T-helper 9 cell (primary cell): ENCODE measurements at places on chromosomes 16 and 17.

DNA sequence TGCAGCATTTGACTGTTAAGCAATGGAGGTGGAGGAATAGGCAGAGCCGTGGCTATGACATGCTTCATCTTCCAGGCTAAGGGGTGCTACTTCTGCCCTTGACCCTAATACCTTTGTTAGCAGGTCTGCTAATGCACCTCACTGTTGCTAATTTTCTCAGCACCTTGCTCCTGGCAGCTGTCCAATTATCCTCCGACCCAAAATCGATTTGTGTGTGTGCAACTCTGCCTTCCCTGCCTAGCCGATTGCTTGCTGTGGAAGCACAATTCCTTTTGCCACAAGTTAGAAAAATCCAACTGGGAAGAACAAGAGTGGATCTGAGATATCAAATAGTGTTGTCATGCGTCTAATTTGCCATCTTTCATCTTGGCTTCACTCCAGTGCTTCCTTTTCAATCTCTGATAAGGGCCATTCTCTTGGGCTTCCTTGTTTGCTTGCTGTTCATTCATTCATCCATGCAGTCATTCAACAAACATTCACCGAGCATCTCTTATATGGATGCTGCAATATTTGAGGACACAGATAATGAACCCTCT, 422.8 kb downstream of the RBFOX1 start:
- no peak for DNase-seq

DNA sequence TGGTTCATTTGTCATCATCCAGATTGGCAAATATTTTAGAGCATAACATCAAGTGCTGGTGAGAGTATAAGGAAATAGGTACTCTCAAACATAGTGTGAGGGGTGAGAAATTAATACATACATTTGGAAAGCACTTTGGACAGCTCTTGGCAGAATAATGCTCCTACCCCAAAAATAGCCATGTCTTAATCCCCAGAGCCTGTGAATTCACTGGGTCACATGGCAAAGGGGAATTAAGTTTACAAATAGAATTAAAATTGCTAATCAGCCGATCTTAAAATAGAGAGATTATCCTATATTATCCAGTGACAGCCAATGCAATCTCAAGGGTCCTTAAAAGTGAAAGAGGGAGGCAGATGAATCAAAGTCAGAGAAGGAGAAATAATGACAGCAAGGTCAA, 38.8 kb upstream of the ANKFN1 start:
- DNase-seq = no peak

DNA sequence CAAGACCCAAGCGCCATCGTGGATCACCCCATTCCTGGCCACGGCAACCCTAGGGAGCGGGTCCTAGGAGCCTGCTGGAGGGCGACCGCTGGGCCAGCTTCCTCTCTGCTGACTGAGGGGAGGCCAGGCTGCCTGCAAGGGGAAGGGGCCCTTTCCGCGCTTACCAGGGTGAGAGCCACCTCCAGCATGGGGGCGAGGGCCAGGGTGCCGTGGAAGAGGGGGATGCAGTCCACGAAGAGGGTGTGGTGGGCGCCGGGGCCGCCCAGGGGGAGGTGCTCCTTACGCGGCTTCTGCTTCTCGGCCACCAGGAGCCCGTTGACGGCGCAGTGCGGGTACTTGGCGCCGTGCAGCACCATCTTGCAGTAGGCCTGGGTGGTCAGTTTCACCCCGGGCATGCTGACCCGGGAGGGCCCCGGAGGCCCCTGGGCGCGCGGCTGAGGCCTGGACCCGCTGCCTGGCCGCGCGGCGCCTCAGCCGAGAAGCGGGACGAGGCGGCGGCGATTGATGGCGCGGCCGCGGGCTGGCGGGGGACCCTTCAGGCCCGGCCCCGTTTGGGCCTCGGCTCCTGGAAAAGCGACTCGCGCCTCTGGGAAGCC, 345 bp downstream of the EMC8 start:
- peak; percentile 11 for DNase-seq

DNA sequence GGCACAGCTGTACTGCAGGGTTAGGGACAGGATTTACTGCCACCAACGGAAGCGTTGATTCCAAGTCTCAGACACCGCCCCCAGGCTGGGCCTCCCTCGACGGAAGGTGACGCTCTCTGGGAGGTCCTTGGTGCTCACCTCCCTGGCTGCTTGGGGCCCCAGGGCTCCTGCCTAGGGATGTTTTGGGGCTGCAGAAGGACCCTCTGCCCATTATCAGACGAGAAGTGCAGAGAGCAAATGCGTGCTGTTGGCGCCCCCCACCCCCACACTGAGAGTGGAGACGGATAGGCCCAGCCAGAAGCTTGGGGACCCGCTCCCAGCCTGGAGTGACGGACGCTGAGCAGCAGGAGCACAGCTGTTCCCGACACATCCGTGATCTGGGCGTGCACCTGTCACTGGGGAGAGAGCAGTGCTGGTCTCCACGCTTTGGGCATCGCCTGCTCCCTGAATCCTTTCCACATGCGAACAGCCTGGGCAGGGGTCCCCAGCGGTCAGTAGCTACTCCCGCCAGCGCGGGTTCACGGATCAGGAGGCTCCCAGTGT, 5.1 kb upstream of the SOX8 start:
- no peak for DNase-seq

GRCh38 chr16:1506494-1507213, 13.5 kb downstream of the TELO2 start:
- DNase-seq = no peak

DNA sequence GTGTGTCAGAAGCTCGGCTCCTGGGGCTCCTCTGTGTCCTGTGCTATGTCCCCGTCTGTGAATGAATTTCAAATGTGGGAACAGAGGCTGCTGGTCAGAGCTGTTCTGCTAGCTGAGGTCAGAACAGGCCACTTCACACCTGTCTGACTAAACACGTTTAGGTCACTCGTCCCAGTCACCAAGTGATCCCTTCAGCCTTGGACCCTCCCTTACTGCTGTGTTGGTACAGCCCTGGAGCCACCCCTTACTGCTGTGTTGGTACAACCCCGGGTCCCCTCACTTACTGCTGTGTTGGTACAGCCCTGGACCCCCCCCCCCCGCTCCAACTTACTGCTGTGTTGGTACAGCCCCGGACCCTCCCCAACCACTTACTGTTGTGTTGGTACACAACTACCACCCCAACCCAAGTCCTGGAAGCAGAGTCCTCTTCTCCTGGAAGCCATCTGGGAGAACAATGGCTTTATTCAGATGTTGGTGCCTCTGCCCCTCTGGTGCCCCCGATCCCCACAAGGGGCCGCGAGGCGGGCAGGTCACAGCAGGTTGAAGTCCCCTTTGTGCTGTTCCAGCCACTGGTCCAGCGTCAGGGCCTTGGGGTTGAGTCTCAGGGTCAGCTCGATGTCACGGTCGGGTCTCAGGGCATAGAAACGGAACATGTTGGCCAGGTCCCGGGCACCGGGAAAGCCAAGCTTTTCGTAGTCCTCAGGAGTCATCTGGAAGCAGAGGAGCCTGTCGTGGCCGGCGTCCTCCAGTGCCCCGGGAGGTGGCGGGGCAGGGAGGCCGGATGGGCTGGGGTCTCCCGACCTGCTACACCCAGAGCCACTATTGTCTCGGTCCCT, 13.0 kb downstream of the NMRAL1 start:
- no peak for DNase-seq

DNA sequence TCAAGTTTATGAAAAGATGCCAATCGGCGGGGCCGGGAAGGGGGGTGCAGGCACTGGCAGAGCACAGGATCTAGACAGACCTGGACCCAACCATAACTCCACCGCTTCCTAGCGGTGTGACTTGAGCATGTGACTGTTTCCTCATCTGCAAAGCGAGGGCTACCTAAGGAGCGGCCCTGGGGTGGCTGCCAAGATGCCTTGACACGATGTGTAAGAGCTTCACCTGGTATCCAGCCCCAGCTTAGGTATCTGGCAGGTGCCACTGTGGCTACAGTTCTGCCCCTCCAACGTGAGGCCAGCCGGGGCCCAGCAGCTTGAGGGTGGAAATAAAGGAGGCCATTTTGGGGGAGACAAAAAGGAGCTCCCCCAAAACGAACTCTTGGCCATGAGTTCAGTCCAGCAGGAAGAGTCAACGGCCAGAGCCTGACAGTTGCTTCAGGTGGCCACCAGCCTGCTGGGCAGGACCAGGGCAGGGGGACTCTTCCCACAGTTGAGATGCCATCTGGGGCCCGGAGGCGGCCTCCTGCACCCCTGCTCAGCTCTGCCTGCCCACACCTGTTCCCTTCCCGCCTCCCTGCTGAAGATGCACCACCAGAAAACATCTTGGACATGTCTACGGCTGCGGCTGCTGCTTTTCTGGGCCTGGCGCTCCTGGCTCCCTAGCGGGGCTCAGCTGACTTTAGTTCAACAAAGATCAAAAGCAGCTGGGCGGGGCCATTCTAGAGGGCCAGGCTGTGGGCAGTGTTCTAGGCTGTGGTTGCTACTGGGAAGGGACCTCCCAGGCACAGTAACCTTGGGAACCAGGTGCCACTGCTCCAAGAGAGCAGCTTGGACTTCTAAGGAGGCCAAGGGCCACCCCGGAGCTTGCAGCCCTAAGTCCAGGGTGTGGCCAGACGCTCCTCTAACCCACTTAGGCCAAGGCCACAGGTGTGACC, 3.4 kb upstream of the MTSS2 start:
- DNase-seq = no peak

DNA sequence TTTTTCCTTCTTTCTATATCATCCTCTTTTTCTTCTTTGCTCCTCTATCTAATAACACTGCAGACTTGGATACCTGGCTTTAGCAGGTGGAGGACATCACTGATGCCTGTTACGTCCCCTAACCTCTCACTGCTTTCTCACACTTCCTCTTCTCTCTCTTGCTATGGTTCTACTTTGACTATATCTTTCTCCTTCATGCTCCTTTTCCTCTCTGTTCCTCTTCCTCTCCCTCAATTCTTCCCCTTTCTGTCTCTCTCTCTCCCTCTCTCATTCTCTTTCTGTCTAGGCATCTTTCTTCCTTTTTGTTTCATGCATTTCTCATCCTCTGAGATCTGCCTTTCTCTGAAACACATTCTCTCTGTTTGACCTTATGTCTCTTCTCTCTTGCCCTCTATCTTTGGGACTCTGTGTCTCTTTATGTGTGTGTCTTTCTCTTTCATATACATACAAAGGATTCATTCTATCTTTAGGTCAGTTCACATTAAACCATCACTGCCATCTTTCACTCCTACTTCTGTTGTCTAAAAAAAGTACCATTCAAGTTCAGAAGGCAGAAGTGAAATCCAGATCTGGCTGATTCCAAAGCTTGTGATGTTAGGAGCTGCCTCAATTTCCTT, 353.7 kb downstream of the SHISA9 start:
- no peak for DNase-seq

DNA sequence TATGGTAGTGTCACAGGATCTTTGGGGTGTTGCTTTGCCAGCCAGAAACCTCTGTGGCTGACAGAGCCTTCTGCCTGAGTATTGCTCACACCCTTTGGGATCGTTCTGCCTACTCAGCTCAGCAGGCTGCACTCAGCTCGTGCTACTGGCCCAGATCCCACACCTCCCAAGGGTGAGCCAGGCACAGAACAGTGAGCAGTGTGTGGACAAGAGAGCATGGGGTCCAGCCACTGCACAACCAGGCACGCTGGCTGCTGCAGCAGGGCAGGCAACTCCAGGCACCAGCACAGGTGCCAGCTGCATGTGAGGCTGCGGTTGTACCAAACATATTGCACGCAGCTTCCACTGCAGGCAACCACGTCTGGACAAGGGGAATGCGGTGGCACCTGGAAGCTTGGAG, 84.9 kb downstream of the CYB561 start:
- no peak for DNase-seq

DNA sequence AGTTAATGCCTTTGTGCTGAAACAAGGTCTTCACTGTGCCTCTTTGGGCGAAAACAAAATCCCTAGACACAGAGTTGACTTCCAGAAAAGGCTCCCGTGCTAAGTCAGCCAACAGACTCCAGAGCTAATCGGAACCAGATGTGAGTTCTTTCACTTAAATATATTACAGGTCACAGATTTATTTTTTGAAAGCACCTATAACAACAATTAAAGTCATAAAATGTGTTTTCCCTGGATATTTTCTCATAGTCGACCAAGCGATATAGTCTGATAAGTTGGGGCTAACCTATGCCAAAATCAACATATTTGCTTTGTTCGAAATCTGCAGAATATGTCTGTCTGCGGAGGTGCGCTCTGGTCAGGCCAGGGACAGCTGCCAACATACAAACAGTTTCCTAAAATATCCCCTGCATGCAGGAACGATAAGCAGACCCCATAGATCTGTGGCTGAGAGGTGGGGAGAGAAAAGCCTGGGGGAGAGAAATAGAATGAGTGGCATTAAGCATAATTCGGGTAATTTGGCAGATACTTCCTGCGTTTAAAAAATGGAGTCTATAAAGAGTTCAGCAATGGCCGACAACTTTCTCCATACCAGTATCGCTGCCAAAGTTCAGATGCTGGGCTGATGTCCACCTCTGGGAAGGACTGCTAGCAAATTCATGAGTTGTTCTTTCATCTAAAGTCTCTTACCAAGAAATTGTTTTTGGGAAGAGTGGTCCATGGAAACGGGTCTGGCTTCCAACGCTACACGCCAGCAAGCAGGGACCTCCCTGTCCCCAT, 50.8 kb upstream of the MYH10 start:
- no peak for DNase-seq

GRCh38 chr16:23031508-23032098, 117.6 kb downstream of the USP31 start:
- DNase-seq = no peak

DNA sequence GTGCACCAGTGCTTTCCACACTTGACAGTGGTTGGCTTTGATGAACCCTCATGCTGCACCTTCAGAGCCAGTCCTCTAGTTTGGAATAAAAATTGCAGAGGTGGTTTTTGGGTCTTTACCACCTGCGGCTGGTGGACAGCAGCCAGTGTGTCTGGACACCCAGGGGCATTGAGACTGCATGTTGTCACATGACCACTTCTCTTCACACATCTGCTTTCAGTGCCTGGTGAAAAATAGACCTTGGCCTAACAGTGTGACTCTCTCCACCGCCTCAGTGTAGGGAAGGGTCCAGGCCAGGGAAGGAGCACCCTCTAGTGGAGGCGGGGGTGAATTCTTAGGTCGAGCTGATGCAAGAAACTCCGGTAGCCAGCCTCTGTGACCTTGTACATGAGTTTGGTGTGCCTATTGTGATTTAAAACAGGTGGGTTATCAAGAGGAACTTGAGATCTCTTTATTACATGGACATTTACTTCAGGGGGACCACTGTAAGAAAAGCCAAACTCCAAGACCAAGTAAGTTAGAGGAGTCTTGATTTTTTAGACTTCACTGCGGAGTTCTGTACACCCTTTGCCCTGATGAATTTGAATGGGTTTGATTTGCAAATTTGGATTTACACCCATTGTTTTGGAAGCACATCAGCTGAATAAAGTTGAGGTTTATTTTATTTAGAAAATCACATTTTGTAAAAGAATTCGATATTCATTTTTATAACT, 17.9 kb downstream of the GOSR2 start:
- peak; percentile 45 for DNase-seq

DNA sequence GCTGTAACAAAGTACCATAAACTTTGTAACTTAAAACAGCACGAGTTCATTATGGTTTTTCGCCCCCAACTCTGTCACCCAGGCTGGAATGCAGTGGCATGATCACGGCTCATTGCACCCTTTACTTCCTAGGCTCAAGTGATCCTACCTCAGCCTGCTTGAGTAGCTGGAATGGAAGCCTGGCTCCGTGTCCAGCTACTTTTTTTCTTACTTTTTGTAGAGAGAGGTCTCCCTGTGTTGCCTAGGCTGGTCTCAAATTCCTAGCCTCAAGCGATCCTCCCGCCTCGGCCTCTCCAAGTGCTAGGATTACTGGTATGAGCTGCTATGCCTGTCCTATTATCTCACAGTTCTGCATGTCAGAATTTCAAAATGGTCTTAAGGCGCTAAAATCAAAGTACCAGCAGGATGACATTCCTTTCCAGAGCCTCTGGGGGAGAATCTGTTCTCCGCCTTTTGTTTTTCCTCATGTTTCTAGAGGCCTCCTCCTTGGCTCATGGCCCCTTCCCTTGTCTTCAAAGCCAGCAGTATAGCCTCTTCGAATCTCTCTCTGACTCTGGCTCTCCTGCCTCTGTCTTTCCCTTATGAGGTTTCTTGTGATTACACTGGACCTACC, 10.1 kb upstream of the PRM1 start:
- DNase-seq = no peak
